ENCODE measurements at places on chromosomes 5 and 9.

GRCh38 chr9:123234853-123235252 is 33.5 kb downstream of the STRBP start:
- DNase-seq, result no peak

GRCh38 chr9:87602933-87603643 is 105.4 kb downstream of the DAPK1 start:
- DNase-seq, result no peak

DNA sequence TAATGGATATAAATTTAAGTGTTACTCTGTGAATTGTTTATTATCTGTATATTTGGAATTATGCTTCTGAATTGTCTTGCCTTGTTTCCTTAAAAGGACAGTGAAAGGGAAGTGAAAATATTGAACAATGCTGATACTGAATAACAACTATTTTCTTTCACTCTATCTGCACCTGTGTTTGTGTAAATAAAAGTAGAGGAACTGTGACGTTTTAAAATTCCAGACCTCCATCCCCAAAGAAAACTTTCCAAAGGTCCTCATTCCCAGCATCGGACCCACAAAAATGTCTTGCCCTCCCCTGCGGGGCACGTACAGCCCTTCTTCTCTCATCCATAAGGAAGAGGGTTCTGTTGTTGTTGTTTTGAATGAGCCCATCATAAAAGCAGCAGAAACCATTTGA is 100.0 kb downstream of the NLN start:
- DNase-seq, result no peak

- no peak for DNase-seq
Observed at GRCh38 chr5:172005708-172006320, 624 bp downstream of the FBXW11 start.

GRCh38 chr5:61732796-61733195 is 400.7 kb downstream of the ZSWIM6 start:
- no peak for DNase-seq

DNA sequence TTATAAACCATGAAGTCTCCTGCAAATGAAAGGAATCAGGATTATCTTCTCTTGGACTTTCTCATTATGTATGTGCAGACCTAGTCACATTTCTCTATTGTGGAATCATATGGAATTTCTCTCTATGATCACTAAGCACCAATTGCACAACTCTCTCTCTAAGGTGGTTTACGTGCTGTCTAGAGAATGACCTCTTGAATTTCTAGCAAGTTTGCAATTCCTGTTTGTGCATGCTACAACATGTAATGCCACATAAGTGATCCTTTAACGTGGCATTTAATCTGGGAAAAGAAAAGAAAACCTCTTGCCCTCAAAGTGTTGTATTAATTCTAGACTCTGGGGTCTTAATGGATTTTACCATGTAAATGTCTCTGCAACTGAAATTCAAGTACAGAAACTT is 5.0 kb upstream of the PPP2R2B start:
- DNase-seq, result no peak

GRCh38 chr5:75588666-75589065 is 22.6 kb upstream of the ANKDD1B start:
- no peak for DNase-seq

- no peak for DNase-seq
Observed at GRCh38 chr5:6902597-6902996, 189.4 kb downstream of the TENT4A start.

DNA sequence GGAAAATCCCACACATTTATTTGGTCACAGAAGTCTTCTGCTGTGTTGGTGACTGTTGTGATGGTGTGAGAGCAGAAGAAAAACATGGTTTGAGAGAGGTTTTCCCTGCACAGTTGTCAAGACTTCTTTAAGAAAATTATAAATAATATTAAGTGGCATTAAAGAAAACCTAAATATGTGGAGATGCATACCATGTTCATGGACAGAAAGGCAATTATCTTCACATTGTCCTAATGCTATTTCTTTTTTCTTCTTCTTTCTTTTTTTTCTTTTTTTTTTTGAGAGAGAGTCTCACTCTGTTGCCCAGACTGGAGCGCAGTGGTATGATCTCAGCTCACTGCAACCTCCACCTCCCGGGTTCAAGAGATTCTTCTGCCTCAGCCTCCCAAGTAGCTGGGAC is 24.3 kb upstream of the ERGIC1 start:
- DNase-seq, result no peak

GRCh38 chr5:110323832-110324231 is 402.6 kb downstream of the TMEM232 start:
- DNase-seq, result no peak

DNA sequence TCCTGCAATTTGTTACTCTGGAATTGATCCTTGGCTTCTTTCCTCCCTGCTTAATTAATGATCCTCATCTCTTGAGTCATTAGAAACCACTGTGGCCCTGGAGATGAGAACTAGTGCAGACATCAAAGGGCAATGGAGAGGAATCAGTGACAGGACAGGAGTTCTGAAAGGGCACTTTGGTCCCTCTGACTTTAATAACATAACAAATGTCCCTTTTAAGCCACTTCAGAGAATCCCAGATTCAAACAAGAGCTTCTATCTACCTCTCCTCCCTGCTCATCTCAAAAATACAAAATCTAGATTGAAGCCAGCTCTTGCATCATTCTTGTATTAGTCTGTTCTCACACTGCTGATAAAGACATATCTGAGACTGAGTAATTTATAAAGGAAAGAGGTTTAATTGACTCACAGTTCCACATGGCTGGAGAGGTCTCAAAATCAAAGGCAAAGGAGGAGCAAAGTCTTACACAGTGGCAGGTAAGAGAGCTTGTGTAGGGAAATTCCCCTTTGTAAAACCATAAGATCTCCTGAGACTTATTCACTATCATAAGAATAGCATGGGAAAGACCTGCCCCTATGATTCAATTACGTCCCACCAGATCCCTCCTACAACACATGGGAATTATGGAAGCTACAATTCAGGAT is 139.1 kb downstream of the PLPPR1 start:
- DNase-seq, result no peak
